ENCODE measurements at places on chromosomes 7 and 10.

DNA sequence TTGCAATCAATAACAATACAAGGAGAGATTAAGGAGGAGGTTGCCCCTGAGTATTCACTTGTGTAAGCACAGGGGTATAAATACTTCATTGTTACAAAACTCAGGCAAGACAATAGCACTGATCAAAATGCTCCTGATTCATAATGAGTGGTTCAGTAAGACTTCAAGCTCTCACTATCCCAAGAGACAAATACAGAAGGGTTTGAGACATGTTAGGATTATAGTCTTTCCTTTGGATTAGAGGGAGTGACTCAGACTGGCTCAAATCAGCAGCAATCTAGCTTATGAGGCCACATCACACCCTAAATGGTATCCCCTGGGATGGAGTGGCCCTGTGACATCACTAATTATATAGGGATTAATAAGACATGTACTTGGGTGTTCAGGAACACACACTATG lies 167.2 kb upstream of the HGF start:
- DNase-seq: no peak

DNA sequence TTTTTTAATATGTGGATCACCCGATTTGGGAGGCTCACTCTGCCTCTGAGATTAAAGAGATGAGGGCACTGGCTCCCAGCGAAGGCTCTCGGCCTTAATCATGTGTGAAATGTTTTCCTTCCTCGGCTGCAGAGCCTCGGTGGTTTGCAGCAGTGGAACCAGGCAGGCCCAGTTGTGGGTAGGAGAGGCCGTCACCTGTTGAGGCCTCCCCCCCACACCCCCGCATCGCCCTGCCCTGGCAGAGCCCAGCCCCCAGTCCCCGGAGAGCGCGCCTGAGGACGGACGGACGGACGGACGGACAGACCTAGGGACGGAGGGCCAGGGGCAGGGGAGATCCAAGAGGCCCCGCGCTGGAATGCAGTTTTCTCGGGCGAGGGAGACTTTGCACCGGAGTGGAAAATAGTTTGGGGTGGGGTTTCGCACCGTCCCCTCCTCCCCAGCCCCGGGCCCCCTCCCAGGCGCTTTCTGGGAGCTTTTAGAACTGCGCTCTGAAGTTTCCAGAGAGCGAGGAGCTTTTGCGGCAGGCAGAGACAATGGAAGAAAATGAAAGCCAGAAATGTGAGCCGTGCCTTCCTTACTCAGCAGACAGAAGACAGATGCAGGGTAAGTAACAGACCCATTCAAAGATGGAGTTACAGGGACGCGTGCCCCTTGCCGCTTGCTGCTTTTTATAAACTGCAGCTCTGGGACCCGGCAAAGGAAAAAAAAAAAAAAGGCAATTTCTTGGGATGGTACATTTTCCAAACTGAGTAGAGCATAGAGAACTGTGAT lies at the start of gene KIAA1217:
TSS of gene KIAA1217 (plus strand) at position 478 of the 771 bp plus-strand sequence. CDS start at position 534, 56 bp downstream.
- DNase-seq: no peak

DNA sequence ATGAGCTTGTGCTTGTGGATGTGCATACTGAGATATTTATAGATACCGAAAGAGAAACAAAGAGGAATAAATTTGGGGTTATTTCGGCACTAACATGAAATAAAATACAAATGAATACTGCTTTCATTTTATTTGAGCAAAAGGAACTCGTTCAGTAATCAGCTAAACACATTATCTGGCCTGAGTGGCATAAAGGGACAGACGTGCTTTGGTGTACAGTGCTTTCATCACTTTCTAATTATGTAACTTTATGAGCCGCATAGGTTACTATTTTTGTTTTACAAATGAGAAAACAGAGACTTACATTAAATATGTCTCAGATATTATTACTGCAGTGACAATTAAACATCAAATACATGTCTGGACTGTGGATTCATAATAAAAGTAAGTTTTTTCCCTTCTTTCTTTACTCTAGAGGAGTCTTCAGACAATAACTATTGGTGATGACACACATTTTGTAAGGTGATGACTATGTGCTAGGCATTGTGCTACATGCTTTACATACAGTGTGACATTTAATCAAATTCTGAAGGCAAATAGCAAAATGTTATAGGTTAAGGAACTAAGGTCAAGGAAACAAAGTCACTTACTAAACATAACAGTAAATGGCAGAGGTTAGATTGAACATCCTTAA lies 503.3 kb downstream of the SORCS1 start:
- no peak for DNase-seq

GRCh38 chr10:52645187-52645758 lies 127.3 kb downstream of the MBL2 start:
- no peak for DNase-seq

GRCh38 chr10:4234661-4235060 lies 449.7 kb upstream of the KLF6 start:
- DNase-seq: peak; percentile 20

DNA sequence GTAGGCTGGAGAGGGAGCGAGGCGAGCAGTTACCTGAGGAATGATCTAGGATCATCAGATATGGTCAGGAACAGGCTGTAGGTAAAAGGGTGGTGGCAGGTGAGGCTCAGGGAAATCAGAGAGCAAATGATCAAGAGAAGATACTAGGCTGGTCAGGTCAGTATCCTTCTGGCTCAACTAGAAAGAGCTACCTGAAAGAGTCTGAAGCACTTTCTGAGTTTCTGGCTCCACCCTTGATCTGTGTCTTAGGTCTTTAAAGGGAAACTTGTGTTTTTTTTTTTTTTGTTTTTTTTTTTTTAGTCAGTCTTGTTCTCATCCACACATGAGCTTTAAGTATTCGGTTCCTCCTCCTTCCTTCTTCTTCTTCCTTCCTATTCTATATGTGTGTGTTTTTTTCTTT lies 10.5 kb downstream of the ADAM22 start:
- no peak for DNase-seq

DNA sequence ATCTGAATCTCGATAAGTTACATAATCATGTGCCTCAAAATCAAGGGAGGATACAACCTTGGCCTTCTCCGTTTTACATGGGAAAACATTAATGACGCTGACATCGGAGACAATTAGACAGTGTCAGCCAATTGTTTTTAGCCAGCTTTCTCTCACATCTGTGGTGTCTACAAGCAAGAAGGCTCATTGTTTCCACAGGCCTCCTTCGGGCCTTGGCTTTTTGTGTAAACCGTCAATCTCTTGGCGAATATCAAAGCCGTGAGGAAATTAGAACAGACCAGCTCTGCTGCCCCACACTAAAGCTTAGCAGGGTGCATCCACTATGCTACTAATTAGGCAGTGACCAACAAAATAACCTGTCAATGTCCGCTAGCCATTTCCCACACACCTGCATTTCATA lies 43.2 kb downstream of the VAX1 start:
- no peak for DNase-seq

DNA sequence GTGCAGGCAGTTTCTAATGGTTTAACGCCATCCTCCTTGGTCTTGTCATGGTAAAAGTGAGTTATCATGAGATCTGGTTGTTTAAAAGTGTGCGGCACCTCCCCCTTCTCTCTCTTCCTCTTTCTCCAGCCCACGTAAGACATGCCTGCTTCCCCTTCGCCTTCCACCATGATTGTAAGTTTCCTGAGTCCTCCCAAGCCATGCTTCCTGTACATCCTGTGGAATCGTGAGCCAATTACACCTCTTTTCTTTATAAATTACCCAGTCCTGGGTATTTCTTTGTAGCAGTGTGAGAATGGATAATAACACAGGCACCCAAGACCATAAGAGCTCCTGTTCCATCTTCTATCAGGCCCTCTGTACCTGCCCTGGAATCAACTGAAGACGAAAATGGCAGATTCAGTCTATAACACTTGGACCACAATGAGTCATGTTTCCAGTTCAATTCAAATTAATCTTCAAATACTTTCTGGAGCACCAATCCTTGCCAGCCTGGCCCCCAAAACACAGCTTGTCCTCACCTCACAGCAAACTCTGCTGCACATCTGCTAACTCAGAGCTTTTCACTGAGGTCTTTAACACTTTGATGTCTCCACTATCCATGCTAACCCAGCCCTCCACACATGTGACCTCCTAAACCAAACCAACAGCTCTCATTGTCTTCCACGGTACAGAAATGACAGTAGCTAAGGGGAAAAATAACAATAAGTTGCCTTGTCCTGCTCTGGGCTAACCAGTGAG lies 73.2 kb downstream of the SFMBT2 start:
- no peak for DNase-seq

DNA sequence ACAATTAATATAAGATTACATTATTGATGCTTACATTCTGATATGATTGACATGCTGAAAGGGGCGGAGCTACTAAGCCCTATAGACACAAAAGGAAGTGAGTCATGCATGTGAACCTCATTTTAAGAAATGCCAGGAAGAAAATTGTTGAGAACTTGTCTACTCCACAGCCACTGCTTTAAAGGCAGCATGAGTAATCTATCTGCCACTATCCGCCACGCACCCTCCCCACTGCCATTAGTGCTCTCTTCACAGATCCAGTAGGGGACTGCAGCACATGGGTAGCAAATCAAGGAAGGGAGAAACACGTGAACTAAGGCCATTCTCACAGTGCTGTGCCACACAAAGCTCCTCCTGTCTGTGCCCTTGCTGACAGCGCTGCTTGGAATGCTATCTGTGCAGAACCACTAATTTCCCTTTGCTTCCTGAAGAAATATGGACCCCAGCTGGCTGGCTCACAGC lies 524.8 kb downstream of the GRM8 start:
- DNase-seq: no peak

- no peak for DNase-seq
Observed at GRCh38 chr7:131893631-131894340, 337.4 kb upstream of the PODXL start.

DNA sequence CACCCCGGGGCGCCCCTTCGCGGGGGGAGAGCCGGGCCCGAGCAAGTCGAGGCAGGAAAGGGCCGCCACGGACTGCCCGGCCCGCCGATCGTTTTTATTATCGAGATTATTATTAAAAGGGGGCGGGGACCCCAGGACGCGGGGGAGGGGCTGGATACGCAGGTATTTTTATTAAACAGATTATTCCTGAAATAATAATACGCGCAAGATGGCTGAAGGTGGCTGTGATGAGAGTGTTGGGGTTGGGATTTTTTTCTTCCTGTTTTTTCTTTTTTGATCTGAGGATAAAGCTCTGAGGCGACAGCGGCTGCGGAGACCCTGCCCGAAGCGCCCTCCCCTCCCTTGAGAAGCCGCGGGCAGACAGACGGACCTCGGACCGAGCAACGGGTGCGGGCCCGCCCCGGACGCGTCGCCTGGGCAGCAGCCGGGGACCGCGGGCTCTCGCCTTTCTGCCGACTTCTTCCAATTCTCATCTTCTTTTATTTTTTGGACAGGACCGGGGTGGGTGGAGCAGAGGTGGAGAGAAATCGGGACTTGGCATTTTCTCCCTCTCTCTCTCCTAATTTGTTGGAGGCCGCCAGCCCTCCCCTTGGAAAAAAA lies 1.4 kb upstream of the TRIM8 start:
- DNase-seq: no peak

- DNase-seq: no peak
Observed at GRCh38 chr10:21702633-21703111, 168.6 kb downstream of the MLLT10 start.

DNA sequence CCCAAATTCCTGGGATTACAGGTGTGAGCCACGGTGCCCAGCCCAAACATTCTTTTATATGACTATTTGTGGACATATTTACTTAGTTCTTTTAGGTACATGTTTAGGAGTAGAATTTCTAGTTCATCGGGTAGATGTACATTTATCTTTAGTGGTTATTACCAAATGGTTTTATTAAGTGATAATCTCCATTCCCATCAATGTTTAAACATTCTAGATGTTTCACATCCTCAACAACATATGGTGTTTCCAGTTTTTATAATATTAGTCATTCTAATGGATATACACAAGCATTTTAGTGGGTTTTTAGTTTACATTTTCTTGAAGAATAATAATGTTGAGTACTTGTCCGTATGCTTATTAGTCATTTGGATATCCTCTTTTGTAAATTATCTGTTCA lies 131.7 kb downstream of the RTKN2 start:
- no peak for DNase-seq

GRCh38 chr7:7352845-7353244 lies 170.5 kb downstream of the C1GALT1 start:
- DNase-seq: no peak

DNA sequence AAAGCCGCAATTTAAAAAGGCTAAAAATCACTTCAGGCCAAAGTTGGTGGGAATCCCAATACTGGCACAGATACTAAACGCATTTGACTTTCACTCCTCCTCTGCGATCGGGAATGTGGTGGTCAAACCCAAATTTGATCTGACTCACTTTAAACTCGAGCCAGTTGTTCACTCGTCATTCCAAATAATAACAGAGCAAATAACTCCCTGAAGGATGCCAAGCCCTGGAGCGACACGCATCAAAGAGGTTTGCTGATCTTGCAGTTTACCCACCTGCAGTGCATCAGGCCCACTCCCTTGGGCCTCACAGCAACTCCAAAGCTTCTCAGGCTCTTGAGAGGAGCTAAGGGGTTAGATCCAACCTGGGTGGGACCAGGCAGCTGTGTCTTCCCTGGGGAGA lies 12.2 kb downstream of the PTN start:
- DNase-seq: no peak

GRCh38 chr10:91880310-91880709 lies 29.0 kb downstream of the FGFBP3 start:
- no peak for DNase-seq

GRCh38 chr10:22133749-22134624 lies 83.8 kb downstream of the EBLN1 start:
- no peak for DNase-seq

GRCh38 chr10:20855398-20856038 lies 41.6 kb downstream of the NEBL start:
- DNase-seq: no peak

- DNase-seq: no peak
Observed at GRCh38 chr10:124144536-124144935, 51.1 kb upstream of the CHST15 start.

GRCh38 chr10:96420228-96421009 lies 61.6 kb upstream of the OPALIN start:
- no peak for DNase-seq

GRCh38 chr7:132882714-132883428 lies 199.0 kb downstream of the CHCHD3 start:
- DNase-seq: no peak

DNA sequence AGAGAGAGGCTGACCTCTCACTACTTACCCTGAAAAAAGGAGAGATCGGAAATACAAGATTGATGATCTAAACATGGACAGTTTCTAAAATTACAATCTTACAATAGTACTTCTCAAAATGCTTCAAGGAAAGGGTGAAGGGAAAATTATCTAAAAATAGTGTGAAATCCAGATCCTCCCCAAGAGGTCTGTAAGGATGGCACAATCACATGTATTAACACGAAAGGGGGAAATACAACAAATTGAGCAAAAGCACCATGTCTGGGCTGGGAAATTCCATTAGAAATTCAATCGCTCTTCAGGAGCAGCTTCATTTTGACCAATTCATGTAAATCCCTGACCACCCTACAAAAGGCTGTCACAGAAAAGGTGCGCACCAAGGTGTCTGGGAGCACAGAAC lies 67.0 kb downstream of the PKD1L1 start:
- no peak for DNase-seq

DNA sequence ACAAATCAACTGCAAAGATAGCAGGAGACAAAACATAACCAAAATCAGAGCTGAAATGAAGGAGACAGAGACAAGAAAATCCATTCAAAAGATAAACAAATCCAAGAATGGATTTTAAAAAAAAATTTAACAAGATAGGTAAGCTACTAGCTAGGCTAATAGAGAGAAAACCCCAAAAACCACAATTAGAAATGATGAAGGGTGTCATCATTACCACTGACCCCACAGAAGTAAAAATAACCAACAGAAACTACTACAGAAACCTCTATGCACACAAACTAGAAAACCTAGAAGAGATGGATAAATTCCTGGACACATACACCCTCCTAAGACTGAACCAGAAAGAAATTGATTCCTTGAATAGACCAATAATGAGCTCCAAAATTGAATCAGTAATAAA lies 117.6 kb downstream of the DNAJC1 start:
- DNase-seq: no peak

GRCh38 chr7:20359341-20359963 lies 28.8 kb downstream of the ITGB8 start:
- DNase-seq: no peak

All from activated T-cell treated with anti-CD3 and anti-CD28 coated beads, Interleukin-2, amount 50 U/mL, for 1 hour (primary cell).